ENCODE measurements at places on chromosomes 1 and 21. TPM values are rescaled to one million over a fixed set of nuclear protein-coding genes. Genes with fewer than 3 reads are reported as not detected.

Gene SYNC
- 0.45 TPM for total RNA-seq

Gene OLFML3
- 3.7 TPM for total RNA-seq

Gene RAP1GAP
- 10.8 TPM for total RNA-seq

Gene ACTA1
- total RNA-seq: not detected

Gene PRR9
- not detected for total RNA-seq

Gene KCNJ15
- 1.8 TPM for total RNA-seq

Gene AK5
- 0.15 TPM for total RNA-seq

Gene PAQR6
- total RNA-seq: 3.3 TPM

Gene GPR52
- 1.0 TPM for total RNA-seq

Gene COL18A1
- total RNA-seq: 499 TPM

Gene SMG7
- total RNA-seq: 25.3 TPM

- DNase-seq: no peak
These were observed 661.6 kb downstream of the ADGRL2 start for GRCh38 chr1:82462366-82462765.

DNA sequence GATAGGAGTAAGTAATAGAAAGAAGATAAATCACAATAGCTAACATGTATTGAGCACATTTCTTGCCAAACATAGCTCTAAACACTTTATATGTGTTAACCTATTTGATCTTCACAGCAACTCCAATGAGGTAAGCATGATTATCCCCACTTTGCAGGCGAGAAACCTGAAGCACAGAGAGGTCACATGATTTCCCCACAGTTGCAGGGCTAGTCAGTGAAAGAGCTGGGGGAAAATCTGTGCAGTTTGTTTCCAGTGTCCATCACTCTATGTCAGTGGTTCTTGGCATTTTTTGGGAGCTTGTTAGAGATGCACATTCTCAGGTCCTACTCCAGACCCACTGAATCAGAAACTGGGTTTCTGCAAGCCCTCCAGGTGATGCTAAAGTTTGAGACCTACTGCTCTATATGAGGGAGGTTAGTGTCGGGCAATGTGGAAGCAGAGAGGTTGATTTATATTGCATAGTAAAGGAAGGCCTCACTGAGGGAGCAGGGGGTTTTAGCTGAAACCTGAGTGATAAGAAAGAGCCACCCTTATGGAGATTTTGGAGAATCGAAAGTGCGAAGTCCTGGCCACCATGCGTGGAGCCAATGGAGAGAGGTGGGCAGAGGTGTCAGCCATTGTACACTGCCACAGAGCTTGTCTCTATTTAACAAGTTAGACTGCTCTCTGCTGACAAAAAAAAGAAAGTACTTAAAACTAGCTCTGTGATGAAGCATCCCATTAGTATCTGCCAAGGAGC is 20.9 kb downstream of the MCOLN3 start:
- DNase-seq: no peak

- DNase-seq: no peak
These were observed 30.6 kb downstream of the ZNHIT6 start for GRCh38 chr1:85677656-85678055.

GRCh38 chr1:107875689-107876088 is 89.3 kb downstream of the VAV3 start:
- no peak for DNase-seq

DNA sequence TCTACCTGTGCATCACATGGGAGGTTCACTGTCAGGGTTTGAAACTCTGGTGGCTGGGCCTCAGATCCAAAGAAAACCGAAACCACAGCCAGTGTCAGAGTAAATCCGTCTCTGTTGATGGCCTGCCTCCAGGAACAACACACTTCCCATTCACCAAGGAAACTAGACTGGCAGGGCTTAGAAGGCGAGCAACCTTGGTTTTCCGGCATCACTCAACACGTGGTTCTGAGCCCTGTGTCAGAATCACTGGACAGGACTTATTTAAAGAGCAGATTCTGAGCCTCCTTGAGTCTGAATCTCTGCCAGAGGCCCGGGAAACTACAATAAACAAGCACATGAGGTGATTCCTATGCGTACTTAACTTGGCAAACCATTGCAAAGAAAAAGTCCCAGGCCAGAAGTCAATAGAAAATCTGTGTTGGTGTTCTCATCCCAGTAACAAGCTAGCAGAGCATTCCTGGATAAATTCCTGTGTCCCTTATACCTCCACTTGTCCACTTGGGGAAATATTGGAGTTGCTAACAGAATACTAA is 70.0 kb downstream of the KCTD3 start:
- peak; percentile 80 for DNase-seq

GRCh38 chr21:41307219-41307618 is 9.4 kb upstream of the FAM3B start:
- no peak for DNase-seq

DNA sequence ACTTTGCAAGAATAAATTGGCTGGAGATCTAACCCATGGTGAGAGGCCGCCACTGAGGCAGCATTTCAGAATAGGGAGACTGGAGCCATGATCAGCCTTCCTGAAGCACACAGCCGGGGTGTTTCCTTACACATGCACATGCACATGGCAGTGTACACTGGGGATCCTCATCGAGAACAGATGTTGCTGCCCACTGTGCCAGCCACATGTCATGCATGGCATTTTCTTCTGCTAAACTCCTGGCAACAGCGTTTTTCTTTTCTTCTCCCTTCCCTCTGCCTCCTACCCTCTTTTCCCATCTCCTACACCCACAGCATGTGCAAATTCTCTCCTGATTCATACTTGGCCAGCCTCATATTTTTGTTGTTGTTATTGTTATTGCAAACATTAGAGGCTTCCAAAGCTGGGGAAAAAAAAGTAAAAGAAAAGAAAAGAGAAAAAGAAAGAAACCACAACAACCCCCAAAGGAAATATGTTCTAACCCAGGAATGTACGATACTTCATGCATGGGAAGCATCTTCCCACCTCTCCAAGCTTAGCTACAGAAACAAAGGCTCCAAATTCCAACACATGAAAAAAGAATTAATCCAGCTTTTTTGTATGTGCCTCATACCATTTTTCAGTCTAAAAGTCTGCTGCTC is 344.0 kb downstream of the ASTN1 start:
- DNase-seq: no peak

- peak; percentile 6 for DNase-seq
These were observed 411.7 kb downstream of the PTPRU start for GRCh38 chr1:29648026-29648425.

GRCh38 chr1:179814546-179814838 is 63.1 kb downstream of the TOR1AIP2 start:
- DNase-seq: peak; percentile 52

DNA sequence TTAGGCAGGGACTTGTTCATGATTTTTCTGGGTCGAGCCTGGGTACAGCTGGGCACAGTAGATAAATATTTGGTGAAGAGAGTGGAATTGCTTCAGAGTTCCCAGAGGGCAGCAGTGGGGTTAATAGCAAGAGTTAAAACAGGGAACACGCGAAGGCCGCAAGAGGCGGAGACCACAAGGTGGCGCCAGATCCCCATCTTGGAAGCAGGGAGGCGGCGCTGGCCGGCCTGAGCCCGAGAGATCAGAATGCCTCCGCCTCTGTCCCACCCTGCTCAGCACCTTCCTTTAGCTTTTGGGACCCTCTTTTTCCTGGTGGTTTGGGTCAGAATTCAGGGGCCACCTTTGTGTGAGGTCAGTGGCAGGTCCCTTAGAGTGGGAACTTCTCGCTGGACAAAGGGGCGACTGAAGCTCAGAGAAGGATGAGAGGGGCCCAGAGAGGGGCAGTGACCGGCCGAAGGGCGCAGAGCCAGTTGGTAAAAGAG is 6.5 kb upstream of the PADI2 start:
- DNase-seq: peak; percentile 91

DNA sequence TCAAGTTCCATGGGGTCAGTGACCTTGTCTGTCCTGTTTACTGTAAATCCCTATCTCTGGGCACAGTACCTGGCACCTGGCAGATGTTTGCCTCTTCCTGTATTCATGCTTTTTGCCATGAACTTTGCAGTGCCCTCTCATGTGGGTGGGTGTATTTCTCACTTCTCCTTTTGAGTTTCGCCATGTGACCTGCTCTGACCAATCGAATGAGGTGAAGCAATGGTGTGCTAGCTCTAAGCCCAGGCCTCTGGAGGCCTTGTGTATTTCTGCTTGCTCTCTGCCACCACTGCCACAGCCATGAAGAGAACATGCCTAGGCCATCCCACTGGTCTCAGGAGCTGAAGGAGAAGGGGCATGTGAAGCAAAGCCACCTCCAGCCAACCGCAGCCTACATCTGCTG is 185.5 kb upstream of the ZC3H12A start:
- no peak for DNase-seq

DNA sequence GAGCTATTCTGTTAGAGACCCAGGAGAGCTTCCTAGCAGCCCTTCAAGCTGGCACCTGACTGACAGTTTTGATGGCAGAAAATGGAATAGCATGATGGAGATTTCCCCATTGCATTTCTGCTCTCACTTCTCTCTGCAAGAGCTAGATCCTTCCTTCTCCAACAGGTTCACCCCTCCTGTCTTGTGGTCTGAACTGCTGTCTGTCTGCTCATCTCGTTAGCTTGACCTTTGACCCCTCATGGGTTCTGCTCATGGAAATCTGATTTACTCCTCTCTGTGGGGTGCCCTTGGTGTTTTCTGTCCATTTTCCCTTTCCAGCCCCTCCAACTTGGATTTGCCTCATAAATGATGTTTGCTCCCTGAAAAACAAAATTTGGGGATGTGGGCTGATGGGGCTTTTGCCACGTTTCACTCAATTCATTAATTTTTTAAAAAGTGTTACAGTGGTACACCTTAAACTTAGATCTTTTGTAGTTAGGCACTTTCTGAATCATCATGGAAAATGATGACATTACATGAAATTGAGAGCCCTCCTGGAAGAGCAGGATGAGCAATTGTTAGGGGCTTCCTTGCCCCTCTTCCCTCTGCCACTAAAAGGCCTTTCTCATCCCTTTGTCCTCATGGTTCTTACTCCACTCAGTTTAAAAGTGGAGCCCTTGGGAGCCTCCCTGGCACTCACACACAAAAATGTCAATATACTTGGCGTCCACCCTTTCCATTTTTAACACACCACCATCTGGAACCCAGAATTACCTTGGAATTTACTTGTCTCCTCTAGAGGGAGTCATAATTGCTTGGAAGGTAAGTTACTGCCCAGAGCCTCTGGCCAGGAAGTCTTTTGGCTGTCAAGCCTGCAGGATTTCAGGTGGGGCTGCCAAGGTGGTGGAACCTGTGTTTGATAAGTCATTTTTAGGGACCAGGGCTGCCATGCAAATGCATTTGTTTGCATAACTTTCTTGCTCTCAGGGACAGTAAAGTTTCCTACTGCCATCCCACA is 31.9 kb upstream of the IL19 start:
- no peak for DNase-seq

- no peak for DNase-seq
These were observed 284.6 kb upstream of the DPYD start for GRCh38 chr1:98205291-98206017.

- DNase-seq: no peak
These were observed 55.2 kb upstream of the KIF1B start for GRCh38 chr1:10155087-10155712.

DNA sequence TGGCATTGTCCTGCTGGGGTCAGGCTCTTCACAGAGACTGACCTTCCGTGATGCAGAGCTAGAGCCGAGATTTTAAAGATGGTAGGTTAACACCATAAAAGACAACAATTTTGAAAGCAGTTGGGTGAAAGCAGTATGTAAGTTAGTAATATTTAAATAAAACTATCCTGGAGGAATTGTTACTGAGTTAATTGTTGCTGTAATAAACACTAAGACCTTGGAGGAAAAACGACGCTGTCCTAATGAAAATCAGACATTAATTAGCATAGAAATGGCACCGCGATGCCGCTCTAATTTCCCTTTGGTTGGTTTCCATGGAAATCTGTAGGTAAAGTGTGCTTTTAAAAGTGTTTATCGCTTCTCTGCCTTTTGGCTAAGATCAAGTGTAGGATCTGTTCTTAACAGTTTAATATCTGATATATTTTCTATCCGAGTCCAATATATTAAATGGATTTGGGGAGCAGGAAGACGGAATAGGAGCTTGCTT is 745 bp upstream of the ANP32E start:
- no peak for DNase-seq

DNA sequence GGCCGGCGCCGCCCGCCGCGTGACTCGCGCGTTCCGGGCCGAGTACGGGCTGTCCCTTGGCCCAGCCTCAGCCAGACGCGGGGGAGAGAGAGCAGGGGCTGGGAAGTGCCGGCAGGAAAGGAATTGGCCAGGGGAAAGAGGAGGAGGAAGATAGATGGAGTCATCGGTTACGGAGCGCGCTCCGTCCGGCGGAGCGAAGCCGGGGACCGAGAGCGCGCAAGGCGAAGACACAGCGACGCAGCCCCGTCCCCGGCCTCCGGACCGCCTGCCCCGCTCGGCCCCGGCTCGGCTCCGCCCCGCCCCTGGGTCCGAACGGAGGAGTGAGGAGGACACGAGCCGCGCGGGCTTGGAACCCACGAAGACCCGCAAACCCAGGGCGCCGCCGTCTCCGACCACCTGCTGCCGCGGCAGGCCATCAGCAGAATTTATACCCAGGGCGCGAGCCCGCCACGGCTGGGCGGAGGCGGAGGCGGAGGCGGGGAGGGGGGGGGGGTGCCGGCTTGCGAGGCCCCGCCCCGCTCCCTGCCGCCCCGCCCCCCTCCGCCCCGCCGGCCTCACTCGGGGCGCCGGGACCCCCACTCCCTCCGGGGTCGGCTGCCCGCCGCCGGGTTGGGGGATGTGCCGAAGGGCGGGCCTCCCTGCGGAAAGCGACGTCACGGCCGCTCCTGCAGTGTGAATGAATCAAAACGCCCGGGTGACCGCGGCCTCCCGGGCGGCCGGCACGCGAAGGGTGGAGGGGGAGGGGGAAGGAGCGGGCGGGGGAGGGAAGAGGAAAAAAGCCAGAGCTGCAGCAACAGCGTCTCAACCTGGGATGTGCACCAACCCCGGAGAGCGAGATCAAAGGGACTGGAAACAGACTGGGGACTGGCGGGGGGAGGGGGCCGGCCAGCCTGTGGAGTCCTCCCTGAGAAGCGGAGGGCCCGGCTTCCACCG is at the start of gene LHX4:
LHX4 (plus strand) TSS at position 782 of the 933 bp plus-strand sequence. CDS start 266 bp downstream, outside the sequence.
- DNase-seq: no peak

DNA sequence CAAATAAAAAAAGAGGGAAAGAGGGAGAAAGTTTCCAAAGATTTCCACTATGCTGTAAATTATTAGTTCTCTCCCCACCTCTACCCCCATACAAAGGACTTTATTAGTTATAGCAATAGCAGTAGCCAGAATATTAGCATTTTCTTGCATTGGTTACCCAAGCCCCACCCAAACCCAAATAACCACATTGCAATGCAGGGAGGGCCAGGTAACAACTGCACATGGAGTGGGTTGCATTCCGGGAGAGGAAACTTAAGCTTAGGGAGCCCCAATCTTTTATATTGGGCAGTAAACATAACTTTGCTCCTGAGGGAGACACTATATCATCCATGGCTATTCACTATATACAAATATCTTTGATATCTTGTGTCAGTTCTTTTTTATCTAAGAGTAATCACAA is 6.0 kb downstream of the ADIPOR1 start:
- no peak for DNase-seq

- no peak for DNase-seq
These were observed 33.0 kb upstream of the LRRC38 start for GRCh38 chr1:13546791-13547190.

- no peak for DNase-seq
These were observed 76.6 kb downstream of the HSPA13 start for GRCh38 chr21:14306126-14306907.
